ENCODE measurements at places on chromosomes 7 and 10. TPM values are rescaled to one million over a fixed set of nuclear protein-coding genes. Genes with fewer than 3 reads are reported as not detected.

GRCh38 chr10:541750-542371, 147.6 kb downstream of the DIP2C start:
- no peaks in the 10 kb centered on the region for H3K4me1 ChIP-seq
- H3K27ac ChIP-seq, result no peak overlapping the region
- H3K4me3 ChIP-seq, result no peak overlapping the region
- no peaks in the 10 kb centered on the region for H3K27me3 ChIP-seq
- peak; percentile 77 for DNase-seq

DNA sequence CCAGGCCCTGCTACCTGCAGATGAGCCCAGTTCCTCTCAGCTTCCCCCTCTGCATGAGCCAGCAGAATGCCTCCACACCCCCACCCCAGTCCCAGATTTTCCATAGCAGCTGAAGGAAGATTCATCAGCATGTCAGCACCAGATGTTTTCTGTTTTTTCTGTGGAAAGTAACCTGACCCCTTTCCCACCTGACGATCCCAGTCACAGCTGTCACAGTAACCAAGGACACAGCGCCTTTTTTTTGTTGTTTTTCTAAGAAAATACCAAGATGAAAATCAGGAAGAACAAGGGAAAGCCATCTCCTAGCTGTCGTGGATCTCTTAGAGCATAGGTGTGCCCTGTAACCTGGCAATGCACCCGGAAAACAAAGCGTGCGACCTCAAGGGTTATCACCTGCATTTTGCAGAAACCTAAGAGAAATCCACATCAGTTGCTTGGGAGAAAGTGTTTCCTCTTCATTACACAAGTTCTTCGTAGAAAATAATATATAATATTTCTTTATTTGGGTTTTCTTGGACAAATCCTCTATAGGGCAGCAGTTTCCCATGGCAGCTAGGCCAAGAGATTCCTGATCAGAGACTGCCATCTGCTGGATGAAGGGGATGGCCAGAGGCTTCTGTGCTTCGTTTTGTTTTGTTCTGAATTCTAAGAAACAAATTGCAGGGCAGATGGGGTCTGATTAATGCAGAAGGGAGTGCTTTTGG, 401.9 kb downstream of the TNS3 start:
- no peaks in the 10 kb centered on the region for H3K27me3 ChIP-seq
- H3K36me3 ChIP-seq, result no peaks in the 10 kb centered on the region
- no peak overlapping the region for H3K4me3 ChIP-seq
- DNase-seq, result no peak
- no peak overlapping the region for H3K27ac ChIP-seq

Gene MKI67
- total RNA-seq, result 9.1 TPM

Gene GIMAP4
- 178 TPM for total RNA-seq
